ENCODE measurements at places on chromosomes 12 and 14. TPM values are rescaled to one million over a fixed set of nuclear protein-coding genes. Genes with fewer than 3 reads are reported as not detected.

Gene ZNF384
- 63.8 TPM for total RNA-seq

Gene GLI1
- 0.67 TPM for total RNA-seq

Gene MYO1A
- 0.81 TPM for total RNA-seq

Gene TAS2R7
- not detected for total RNA-seq

Gene PTPN6
- total RNA-seq = 63.2 TPM

Gene NRXN3
- total RNA-seq = not detected

Gene CLEC2D
- 182 TPM for total RNA-seq

Gene PRB2
- total RNA-seq = not detected

Gene HIGD1C
- total RNA-seq = not detected

Gene CFAP251
- total RNA-seq = 0.68 TPM

Gene CCNT1
- total RNA-seq = 127 TPM

Gene HOXC6
- total RNA-seq = not detected

Gene OR6C70
- total RNA-seq = not detected

Gene PPTC7
- total RNA-seq = 50.4 TPM

Gene DCAF4
- 26.6 TPM for total RNA-seq

Gene BIN2
- total RNA-seq = 115 TPM

Gene RIN3
- 82.7 TPM for total RNA-seq

Gene FRMD6
- 2.4 TPM for total RNA-seq

Gene LRRC10
- total RNA-seq = not detected

Gene HOXC12
- total RNA-seq = not detected

Gene ATXN7L3B
- 31.9 TPM for total RNA-seq

Gene FAM234B
- 2.7 TPM for total RNA-seq

Gene ZBTB39
- 11.3 TPM for total RNA-seq

Gene PTCSC3
- total RNA-seq = not detected

Gene HNF1A
- not detected for total RNA-seq

Gene NAV3
- not detected for total RNA-seq

Gene POTEM
- total RNA-seq = not detected

Gene IRAK3
- total RNA-seq = not detected

Gene UNC119B
- total RNA-seq = 8.4 TPM

Gene KLRD1
- 12.3 TPM for total RNA-seq

Gene GALNT9
- total RNA-seq = not detected

Gene PMCH
- total RNA-seq = not detected

Gene USP44
- total RNA-seq = 2.2 TPM

Gene PPFIA2
- total RNA-seq = not detected

Gene PCBP2
- total RNA-seq = 1,255 TPM

Gene RDH12
- not detected for total RNA-seq

Measured in CD8-positive, alpha-beta T cell (primary cell).